ENCODE measurements at places on chromosomes 7 and 10.

DNA sequence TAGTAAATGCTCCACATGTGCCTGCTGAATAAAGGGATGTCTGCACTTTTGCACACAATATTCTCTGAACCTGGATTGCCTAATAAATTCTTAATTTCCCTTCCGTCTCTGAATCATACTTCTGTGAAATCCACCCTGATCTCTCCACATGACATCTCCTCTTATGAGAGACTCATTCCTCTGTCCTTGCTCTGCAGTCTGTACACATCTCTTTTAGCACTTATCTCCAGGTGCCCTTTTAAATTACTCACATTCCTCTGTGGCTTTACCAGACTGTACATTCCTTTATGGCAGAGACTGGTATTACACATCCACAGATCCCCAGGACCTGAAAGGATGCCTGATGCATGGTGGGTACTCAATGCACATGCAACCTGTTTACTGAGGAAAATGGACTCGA lies 527.6 kb downstream of the PHTF2 start:
- DNase-seq = no peak

- DNase-seq = no peak
These were observed 175.1 kb downstream of the COBL start for GRCh38 chr7:51141451-51142003.

- DNase-seq = no peak
These were observed 90.4 kb downstream of the TAF3 start for GRCh38 chr10:7908541-7909210.

DNA sequence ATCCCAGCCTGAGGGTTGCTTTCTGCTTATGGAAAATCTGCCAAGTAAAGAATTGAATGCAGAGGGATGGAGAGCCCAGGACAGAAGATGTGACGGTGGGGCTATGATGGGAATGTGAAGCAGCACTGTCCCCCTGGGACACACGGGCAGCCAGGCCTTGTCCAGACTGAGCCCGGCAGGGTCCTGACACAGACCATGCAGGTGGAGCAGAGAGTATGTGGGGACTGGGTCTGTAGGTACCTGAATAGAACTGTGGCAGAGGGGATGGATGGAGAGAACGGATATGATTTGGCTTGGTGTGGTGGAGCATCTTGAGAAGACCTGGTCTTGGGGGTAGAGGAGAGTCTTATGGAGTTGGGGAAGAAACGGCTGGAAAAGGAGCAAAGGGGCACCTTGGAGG lies 732 bp upstream of the LRRC18 start:
- no peak for DNase-seq

- no peak for DNase-seq
These were observed 111.5 kb upstream of the GPR26 start for GRCh38 chr10:123554656-123555055.

GRCh38 chr10:12801214-12802087 lies 200.1 kb downstream of the CCDC3 start:
- no peak for DNase-seq

- no peak for DNase-seq
These were observed 88.3 kb downstream of the NKX6-2 start for GRCh38 chr10:132697578-132698200.

DNA sequence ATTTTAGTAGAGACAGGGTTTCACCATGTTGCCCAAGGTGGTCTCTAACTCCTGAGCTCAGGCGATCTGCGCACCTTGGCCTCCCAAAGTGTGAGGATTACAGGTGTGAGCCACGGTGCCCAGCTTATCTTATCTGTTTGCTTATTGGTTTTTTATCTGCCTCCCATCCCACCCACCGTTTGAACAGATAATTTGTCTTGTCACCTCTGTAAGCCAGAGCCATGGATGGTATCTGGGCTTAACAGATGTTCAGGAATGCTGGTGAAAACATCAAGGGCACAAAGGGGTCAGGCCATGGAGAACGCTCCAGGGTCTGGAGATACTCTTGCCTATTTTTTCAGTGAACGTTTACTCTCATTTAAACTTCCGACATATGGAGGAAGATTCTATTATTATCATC lies 12.0 kb upstream of the NDST2 start:
- DNase-seq = no peak

GRCh38 chr7:49852619-49853462 lies 79.4 kb downstream of the VWC2 start:
- no peak for DNase-seq

DNA sequence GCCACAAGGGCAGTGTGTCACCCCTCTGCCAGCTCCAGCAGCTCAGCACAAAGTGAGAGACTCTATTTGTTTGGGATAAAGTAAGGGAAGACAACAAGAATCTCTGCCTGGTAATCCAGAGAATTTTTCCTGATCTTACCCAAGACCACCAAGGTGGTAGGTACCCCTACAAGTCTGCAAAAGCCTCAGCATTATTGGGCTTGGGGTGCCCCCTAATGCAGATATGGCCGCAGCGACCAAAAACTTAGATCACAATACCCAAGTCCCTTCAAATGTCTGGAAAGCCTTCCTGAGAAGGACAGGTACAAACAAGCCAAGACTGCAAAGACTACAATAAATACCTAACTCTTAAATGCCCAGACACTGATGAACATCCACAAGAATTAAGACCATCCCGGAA lies 22.4 kb upstream of the CUL1 start:
- DNase-seq = no peak

DNA sequence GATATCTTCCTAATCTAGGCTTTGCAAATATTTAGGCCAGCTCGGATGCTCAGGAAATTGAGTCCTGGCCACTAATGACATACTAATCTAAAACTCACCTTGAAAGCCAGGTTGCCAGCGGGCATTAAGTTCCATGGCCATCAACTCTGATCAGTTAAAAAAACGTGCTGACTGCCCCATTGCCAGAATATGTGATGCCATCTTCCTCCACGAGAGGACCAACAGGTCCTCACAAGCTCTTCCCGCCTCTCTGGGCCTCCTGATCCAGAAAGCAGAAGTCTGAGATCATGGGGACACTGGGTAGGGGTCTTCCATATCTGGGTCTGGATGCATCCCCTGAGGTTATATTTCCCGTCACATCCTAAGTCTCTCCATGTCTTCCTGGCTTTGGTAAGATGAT lies 311.3 kb downstream of the TCERG1L start:
- DNase-seq = no peak
